ENCODE measurements at places on chromosomes 2 and 18.

GRCh38 chr2:237873421-237873831 is 14.0 kb downstream of the RAMP1 start:
- no peak for DNase-seq

DNA sequence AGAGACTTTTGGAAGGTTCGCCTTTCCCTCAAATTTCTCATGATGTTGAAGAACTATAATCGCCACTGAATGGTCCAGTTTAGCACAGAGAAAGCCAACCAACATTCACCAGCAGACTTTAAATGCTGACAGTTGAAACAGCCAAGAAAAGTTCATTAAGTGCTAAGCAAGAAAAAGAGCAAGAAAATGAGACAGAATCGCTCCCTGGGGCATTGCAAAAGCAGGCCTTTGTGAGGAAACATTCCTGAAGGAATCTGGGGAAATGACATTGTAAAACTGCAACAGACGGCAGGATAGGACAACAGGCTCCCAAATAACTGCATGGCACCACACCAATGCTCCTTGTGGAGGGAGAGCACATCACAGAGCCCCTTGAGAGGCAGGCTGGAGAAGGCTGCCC is 269.3 kb upstream of the ID2 start:
- no peak for DNase-seq

- DNase-seq, result no peak
Observed at GRCh38 chr2:95372845-95373244, 29.7 kb upstream of the FAHD2A start.

- DNase-seq, result no peak
Observed at GRCh38 chr2:190841707-190842505, 38.7 kb upstream of the GLS start.

- DNase-seq, result no peak
Observed at GRCh38 chr18:8238507-8238906, 370.7 kb upstream of the RAB12 start.

DNA sequence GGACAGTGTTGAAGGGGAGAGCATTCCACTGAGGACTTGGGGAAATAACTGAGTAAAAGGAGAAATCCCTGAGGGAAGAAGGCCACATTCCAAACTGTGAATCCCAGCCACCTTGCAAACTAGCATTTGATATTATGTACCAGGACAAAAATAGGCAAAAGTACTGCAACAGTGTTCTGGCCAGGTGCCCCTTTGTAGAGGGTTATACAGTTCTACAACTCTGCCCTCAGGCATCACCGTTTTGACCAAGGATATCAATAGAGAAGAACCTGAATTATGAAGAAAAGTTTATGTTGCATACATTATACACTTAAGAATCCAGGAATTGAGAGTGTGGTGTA is 20.6 kb upstream of the CAVIN2 start:
- no peak for DNase-seq

- no peak for DNase-seq
Observed at GRCh38 chr2:128530025-128530573, 211.4 kb upstream of the HS6ST1 start.

GRCh38 chr2:238786792-238787490 is 60.9 kb upstream of the TWIST2 start:
- DNase-seq, result no peak

- DNase-seq, result peak; percentile 42
Observed at GRCh38 chr2:191629001-191629453, 48.9 kb upstream of the NABP1 start.

DNA sequence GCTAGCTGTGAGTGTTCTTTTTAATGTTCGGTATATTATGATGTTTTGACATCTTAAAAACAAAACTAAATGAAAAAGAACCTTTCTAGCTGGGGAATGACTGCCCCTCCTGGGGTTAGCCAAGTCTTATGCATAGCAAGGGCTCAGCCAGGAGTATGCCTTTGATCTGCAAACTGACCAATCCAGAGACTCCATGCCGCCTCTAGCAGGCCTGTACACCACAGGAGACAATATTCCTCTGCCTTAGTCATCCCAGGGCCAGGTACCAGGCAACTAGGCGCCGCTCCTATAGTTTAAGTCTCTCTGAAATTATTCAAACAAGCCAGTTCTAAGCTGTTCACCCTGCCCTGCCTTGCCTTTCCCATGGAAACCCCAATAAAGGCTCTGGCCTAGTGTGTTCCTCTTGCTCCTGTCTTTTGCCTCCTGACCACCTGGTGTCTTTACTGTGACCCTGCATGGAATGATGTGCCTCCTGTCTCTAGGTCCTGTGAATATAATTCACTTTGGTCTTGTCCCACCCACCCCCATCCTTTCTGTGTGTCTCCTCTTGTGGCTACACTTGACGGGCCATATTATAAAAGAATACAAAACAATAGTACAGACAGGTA is 52.0 kb upstream of the CHN1 start:
- DNase-seq, result no peak

GRCh38 chr18:10025711-10026670 is 112.2 kb downstream of the VAPA start:
- DNase-seq, result no peak

GRCh38 chr2:1740716-1741589 is 3.4 kb downstream of the PXDN start:
- DNase-seq, result no peak

DNA sequence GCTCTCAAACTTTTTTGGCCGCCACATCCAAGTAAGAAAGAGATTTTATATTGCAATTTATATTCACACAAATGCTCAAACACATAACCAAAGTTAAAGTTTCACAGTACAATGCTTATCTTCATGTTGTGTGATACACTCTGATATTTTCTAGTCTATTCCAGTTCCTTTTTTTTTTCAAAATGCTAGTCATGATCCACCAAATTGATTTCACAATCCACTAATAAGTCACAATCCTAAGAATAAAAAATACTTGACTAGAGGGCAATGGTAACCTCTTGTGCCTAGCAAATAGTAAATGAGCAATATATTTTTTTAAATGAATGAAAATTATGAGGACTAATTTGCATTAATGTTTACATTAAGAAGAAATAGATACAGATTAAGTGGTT is 5.8 kb upstream of the PTPN4 start:
- DNase-seq, result no peak

DNA sequence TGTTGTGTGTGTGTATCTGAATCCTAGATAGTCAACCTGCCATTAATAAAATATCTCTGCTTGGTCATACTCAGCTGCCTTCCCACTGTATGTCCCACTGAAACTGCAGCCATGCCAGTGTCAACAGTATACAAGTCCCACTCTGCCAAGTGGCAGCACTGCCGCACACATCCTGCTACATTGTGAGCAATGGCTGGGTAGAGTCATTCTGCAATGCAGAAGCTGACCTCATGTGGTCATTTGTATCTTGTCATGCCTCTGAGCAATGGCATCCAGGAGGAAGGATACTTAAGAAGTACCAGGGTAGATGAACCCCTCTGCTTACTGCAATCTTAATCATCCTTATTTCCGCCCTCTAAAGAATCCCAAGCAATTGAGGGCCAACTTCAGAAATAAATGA is 302.2 kb upstream of the DDX18 start:
- no peak for DNase-seq

DNA sequence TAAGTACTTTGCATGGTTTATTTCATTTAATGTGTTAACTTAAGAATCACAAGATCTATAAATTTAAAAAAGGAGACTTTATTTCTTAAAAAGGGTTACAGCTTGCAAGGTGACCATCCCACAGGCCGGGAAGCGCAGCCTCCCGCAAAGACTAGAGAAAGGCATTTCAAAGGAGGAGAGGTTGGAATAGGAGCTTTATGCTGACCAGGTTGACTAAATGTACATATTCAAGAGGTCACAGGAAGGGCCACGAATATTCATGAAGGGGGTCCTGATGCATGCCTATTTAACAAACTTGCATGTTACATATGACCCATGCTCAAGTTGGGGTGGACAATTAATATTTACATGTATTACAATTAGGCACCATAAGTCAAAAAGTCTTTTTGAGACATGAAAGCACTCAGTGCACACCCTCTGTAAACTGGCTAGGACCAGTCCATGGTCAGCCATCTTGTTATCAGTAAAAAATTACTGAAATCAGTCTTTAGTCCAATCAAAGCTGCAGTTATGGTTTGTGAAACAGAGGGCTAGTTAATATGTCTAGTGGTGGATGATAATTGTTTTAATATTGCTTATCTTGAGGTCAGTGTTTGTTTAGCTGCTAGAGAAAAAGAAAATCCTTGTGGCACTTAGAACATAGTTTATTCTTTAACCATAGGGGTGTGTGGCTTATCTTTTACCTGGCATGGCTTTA is 169.3 kb downstream of the KCNE4 start:
- no peak for DNase-seq

- no peak for DNase-seq
Observed at GRCh38 chr18:69999656-70000055, 52.0 kb upstream of the CD226 start.

GRCh38 chr2:185466915-185467314 is 271.7 kb upstream of the FSIP2 start:
- no peak for DNase-seq

DNA sequence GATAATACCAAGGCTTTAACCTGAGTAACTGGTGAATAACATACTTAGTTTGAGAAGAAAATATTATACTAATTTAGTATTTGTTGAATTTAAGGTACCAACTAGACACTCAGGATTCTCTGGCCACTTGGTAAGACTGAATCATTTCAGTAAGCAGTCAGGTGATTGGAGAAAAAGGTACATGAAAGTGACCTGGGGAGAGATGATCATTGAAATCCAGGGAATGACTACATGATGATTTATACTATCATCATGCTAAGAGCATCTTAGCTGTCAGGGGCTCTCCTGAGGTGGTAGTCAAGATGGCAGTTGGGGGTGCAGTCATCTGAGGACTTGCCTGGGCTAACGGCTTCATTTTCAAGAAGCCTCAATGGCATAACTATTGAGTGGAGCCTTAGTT is 571.2 kb upstream of the ACVR2A start:
- no peak for DNase-seq

DNA sequence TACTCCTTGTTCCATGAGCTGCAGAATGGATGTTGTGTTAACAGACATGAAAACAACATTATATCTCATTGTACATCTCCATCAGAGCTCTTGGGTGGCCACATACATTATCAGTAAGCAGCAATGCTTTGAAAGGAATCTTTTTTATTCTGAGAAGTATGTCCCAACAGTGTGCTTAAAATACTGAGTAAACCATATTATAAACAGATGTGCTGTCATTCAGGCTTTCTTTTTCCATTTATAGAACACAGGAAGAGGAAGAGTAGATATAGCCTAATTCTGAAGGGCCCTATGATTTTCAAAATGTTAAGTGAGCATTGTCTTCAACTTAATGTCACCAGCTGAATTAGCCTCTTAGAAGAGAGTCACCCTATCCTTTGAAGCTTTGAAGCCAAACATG is 44.3 kb upstream of the CABYR start:
- no peak for DNase-seq

- no peak for DNase-seq
Observed at GRCh38 chr2:227192491-227192890, 28.1 kb downstream of the COL4A3 start.

DNA sequence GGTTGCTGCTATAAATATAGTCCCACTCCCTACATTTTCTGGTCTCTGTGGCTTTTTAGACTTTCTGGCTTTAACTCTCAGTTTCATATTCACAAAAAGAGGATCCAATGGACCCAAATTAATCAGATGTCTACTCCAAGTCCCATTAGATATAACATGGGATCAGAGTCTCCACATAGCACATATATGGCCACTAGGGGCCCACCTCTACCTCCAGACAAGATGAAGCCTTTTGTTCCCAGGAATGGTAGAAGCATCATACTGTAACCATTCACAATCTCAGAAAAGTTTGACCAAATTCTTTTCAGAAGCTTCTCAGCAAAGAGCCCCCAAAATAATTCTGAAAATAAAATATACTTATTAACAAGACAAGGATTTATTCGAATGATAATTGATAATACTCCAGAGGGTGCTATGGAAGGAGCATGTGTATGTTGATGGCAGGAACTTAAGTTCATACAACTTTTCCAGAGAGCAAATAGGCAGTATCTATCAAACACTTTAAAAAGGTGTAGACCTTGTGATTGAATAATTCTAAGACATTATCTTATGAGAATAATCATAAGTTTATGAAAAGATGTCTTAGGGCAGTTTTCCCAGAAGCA is 382.3 kb upstream of the CRIM1 start:
- peak; percentile 31 for DNase-seq

DNA sequence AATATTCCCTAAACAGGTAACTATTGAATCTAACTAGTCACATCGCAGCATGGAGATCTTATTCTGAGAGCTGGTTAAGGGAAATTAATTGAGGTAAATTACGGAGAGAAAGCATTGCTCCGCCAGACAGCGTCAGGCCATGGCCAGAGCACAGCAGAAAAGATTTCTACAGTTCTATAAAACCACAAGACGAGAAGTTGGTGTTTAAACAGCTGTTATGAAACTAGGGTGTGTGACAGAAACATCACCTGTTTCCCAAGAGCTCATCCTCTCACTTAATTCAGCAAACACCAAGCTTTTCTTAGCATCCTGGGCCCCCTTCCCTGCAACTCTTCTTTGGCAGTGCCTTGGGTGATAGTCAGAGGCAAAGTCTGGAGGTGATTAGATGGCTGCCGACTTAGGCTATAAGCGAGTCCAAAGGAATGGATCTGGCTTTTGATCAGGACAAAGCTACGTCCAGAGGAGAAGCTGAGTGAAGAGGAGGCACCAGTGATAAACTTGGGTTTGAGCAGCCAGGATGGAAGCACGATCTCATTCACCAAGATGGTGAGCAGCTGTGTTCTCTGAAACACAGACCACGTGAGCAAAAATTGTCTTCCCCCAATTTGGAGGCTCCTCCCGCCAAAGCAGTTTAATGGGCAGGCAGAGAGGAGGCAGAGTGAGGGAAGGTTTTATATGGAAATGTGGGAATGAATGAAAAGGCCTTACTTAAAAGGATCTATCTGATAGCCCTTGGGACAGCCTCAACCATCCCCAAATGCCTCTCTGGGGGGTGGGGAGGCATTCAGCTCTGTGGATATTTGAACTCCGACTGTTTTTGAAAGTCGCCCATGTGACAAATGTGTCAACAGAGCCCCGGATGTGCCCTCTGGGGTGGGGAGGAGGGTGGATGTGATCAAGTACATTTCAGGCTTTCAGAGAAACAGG is 57.8 kb downstream of the PKDCC start:
- DNase-seq, result peak; percentile 91

GRCh38 chr2:57523304-57523703 is 523.3 kb upstream of the VRK2 start:
- DNase-seq, result no peak

GRCh38 chr18:59881728-59882656 is 17.8 kb upstream of the PMAIP1 start:
- no peak for DNase-seq

DNA sequence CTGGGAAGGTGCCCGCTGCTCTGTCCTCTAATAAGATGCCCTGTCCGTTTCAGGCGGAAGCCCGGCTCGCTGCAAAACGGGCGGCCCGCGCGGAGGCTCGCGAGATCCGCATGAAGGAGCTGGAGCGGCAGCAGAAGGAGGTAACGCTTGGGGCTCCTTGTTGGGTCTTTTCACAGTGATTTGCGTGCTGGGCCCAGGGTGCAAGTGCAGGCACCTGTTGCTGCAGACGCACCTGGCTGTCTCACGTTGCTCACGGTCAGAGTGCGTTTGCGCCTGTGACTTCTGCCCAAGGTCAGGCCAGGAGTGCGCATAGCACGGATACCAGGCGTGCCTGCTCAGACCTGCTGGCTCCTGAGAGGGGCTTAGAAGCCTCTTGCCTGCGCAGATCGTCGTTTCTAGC is 81.1 kb downstream of the LRRFIP1 start:
- no peak for DNase-seq

All from CD4-positive, alpha-beta T cell treated with Interleukin-10 for 1 hour (primary cell).